ENCODE measurements at places on chromosomes 7 and 10. TPM values are rescaled to one million over a fixed set of nuclear protein-coding genes. Genes with fewer than 3 reads are reported as not detected.

Gene DRGX
- not detected for total RNA-seq

Gene SP4
- total RNA-seq = 0.92 TPM

Gene TMEM60
- 27.4 TPM for total RNA-seq

Gene C10orf62
- total RNA-seq = not detected

Gene CALCR
- total RNA-seq = not detected

Gene C7orf33
- total RNA-seq = not detected

Data from A549 treated with ZK216348 at 1 μM for 4 hours (cell line).